ENCODE measurements at places on chromosomes 11 and 22.
A peak's percentile ranks its signal among the peaks of the same experiment; 100 is the strongest.

DNA sequence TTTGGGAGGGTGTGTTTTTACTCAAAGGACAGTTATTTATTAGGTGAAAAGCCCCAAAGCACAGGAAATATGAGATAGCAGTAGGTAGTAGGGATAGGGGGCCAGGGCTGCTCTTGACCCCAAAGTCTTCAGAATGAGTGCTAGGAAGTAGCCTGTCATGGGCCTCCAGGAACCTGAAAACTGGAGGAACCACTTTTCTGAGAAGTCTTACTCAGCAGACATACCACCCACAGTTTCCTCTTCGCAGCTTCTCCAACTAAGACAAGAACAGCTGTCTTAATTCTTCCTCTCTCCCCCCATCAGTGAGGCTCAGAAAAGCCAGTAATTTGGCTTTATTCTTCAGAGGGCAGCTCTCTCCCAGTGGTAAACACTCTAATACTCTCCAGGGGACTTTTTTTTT lies 84.0 kb upstream of the CTSC start:
- peak; percentile 48 for DNase-seq

DNA sequence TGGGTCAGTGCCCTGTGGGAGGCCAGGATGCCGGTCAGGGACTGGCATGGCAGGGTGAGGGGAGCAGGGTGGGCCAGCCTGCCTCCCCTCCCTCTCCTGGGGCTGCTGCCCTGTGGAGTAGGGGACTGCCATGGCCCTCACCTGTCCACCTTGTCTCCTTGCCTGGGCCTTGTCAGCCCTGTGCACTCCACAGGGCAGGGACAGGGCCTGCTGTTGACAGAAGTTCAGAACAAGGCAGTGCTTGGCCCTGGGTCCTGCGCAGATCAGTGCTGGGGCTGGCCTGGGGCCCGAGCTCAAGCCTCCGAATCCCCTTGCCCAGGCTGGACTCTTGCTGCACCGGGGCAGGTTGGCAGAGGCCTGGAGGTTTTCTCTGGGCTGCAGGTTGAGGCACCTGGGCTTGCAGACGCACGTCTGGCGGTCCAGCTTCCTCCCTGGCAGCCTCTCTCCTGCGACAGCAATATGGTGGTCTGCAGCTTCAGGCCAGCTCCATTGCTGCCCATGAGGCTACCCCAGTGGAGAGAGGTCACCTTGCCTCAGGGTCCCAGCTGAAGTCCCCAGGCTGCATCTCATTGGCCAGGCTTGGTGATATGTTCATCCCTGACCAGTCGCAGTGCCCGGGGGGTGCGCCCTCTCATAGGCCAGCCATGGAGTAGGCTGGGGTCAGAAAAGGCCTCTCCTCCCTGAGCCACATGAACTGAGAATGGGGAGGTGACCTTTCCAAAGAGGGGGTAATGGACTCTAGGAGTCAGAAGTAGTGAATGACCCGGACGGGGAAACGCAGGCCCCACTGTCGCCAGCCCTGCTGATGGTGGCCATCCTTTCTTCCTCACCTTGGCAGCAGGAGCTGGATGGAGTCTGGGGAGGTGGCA lies 21.5 kb upstream of the CHKA start:
- no peak for DNase-seq

DNA sequence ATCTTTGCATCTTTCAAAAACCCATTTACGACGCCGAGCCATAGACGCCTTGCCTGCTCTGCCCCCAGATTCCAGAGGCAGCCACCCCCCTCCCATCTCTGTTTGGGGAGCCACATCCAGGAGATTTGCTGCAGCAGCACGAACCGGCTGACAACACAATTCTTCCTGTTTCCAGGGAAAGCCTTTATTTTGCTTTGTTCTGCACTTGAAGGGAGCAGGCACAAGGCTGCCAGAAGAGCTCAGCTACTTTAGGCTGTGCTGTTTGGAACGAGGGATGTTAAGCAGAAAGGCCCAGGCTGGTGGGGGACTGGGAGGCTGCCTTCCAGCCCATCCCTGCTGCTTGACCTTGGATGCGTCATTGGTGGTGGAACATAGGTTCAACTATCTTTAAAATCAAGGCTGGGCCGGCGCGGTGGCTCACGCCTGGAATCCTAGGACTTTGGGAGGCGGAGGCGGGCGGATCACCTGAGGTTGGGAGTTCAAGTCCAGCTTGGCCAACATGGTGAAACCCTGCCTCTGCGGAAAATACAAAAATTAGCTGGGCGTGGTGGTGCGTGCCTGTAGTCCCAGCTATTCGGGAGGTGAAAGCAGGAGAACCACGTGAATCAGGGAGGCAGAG lies 243.9 kb downstream of the MIAT start:
- DNase-seq, result no peak

DNA sequence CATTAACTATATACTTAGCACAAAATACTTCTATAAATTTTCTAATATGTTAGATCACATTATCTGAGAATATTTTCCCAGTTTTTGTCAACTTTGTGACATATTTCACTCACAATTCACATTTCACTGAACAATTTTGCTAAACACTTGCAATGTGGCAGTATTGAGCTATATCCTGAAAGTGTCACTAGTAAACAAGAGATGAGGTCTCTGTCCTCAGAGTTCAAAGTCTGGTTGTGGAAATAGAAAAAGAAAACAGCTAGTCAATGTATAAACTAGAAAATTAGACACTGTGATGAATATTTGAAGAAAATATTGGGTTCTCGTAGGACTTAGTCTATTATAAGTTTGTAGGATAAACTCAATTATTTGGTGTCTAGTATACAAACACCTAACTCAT lies 87.4 kb upstream of the CHORDC1 start:
- DNase-seq, result no peak

- peak; percentile 39 for DNase-seq
Measured at GRCh38 chr11:84720706-84721402, 906.3 kb downstream of the DLG2 start.

- no peak for DNase-seq
Measured at GRCh38 chr22:37017356-37017755, 1.9 kb downstream of the TST start.

DNA sequence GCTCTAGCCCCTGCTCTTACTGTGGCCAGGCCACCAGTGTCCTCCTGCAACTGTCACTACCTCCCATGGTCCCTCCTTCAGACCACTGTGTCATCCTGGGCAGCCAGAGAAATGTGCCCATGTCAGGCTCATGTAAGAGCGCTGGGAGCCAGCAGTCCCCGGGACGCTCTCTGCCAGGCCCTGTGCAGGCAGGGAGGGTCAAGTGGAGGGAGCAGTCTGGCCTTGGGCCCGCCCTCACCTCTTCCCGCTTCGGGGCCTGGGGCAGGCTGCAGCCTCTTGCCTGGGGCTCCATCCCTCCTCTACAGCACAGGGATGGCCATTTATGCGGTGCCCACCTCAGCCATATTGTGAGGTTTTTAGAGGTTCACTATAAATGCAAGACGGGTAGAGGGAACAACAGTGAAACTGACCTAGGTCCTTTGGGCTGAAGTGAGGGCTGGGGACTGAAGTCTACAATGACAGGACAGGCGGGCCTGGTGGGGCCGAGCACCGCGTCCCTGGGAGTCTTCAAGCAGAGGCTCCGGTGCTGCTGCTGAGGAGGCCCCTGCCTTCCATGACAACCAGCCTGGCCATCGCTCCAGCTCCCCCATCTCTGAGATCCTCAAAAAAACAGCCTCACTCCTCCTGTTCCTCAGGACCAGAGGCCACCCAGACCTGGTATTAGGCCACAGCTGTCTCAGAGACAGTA lies 54.9 kb upstream of the TTLL12 start:
- no peak for DNase-seq

DNA sequence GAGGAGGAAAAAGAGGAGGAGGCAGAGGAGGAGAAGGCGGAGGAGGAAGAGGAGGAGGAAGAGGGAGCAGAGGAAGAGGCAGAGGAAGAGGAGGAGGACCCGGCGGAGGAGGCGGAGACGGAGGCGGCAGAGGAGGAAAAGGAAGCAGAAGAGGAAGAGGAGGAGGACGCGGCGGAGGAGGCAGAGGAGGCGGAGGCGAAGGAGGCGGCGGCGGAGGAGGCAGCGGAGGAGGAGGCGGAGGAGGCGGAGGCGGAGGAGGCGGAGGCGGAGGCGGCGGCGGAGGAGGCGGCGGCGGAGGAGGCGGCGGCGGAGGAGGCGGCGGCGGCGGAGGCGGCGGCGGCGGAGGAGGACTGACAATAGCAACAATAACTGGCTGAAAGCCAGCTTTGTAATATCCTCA lies 616.6 kb downstream of the TBC1D22A start:
- DNase-seq, result no peak

DNA sequence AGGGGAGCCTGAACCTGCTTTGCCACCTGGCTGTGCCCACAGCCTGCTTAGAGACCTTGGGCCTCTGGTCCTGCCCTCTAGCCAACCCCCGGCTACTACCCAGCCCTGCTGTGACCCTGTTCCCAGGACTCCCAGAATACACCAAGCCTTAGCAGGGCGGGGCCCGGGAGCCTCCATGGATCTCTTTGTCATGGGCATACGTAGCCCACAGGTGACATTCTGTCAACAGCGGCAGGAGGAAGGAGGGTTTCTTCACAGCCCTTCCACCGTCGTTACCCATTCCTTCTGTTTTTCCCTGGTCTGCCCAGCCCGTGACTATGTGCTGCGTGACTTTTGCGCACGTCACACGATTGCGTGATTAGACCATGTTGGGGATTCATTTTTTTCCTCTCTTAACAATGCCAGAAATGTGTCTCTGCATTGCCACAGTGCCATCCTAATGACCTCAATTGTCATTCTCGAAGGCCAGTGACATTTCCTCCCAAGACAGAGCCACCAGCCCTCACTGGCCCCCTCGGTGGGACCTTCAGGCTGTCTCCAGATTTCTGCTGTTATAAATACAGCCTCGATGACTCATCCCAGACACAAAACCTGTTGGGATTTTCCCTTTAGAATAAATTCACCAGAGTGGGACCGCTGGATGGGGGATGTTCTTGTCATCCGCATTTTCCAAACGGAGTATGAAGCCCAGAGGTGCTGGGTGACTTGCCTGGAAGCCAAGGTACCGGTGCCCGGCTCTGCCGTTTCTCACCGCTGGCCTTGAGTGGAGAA lies 9.0 kb downstream of the SYT12 start:
- no peak for DNase-seq

- no peak for DNase-seq
Measured at GRCh38 chr22:50577987-50578775, at the start of gene CPT1B. TSS of gene CPT1B (minus strand) at chr22:50578427. CDS start at chr22:50577915, 512 bp downstream.

DNA sequence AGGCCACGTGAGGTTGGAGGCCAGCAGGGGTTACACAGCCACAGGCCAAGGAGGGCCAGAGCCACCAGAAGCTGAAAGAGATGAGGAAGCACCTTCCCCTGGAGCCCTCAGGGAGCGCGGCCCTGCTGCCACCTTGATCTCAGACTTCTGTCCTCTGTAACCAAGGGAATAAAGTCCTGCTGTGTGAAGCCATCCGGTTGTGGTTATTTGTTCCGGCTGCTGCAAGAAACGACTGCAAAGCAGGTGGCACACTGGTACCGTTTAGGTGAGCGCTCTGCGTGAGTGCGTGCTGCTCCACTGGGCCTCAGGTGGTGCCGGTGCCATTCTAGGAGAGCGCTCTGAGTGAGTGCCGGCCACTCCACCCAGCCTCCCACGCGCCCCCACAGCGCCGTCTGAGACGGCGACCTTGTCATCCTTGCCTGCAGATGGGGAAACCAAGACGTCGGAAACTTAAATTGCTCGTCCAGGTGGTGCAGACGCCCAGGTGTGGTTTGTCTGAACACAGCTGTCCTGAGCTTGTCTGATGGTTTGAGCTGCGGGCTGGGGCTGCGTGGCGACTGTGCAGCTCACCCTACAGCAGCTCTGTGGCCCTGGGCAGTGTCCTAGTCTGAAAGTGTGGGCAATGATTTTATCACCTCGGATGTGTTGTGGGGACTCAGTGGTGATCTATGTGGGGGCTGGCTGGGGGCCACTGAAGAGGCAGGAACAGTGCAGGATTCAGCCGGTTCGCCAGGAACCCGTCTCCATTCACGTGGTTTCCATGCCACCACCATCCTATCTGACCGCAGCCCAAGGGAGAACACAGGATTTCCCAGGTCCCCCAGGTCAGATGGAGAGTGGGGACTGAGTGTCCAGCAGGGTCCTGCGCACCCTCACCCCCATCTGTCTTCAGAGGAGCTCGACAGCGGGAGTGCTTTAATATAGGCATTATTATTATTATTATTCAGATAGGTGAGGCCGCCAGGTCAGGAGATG lies 4.6 kb upstream of the MRGPRG start:
- DNase-seq, result peak; percentile 24

DNA sequence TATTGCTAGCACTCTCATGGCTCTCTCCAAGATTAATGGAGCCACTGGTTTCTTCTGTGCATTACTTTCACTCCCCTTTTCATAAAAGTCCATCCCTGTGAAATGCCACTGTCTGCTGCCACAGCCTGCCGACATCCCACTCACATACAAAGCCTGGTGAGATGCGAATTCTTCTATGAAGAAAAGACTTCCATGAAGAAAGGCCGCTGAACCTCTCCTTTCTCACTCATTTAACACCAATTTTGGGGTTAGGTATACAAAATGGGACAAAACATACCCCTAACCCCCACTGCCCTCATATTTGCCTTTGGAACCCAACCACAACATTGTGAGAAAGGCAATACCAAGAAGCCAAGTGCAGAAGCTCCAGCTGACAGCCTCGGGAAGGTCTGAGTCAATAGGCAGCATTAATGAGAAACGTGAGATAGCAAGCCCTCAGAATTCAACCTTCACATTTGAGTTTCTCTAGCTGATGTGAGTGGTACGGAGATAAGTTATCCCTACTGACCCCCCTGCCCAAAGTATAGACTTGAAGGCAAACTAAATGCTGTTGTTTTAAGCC lies 156.4 kb downstream of the ATG16L2 start:
- no peak for DNase-seq

GRCh38 chr11:12824281-12825041 lies 150.2 kb downstream of the TEAD1 start:
- DNase-seq, result no peak

DNA sequence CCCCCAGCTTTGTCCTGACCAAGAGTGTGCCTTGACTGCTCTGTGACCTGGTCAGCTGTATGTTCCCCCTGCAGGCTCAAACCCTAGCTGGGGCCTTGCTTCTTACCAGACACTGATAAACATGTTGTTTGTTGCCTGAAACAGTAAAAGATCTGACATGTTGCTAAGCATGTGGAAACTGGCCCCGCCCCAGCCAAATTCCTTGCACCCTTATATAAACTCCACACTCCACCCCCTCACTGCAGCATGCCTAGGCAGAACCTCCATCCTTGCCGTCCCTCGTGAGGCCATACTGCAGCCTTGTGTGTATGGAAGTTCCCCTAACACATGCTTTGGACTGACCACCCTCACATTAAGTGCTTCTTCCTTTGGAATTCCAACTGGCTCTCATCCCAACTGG lies 27.3 kb downstream of the LRRC74B start:
- DNase-seq, result no peak

DNA sequence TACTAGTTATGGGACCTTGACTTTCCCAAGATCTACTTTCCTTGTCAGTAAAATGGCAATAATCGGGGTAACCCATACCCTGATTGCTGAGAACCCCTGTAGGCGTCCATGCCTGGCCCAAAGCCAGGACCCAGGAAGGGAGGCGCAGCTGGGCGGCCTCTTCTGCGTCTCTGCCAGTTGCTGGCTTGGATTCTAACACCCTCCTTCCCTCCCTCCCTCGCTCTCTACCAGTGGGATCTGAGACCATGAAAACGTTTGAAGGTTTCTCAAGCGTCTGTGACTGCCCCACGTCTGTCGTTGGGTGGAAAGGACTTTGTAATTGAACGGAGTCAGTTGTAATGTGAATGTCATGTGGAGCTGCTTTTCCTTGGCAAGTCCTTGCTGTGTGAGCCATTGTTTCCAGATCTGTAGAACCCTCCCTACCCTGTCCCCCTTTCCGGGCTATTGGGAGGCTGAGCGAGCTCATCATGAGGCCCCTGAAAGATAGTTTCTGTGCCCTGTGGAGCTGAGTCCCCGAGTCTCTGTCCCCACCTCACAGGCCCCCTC lies 47.8 kb downstream of the PARVB start:
- DNase-seq, result no peak

Measured in GDM1 (cell line).